Activated T-helper 2 cell treated with anti-CD3 and anti-CD28 coated beads, Interferon-gamma antibody, Interleukin-2, Interleukin-4, amounts not matched to agents 10 μg/mL and 5 μg/mL and 100 μg/mL, durations not matched to agents 14 hours and 24 hours and 36 hours (primary cell): ENCODE measurements at places on chromosomes 12 and 14.

DNA sequence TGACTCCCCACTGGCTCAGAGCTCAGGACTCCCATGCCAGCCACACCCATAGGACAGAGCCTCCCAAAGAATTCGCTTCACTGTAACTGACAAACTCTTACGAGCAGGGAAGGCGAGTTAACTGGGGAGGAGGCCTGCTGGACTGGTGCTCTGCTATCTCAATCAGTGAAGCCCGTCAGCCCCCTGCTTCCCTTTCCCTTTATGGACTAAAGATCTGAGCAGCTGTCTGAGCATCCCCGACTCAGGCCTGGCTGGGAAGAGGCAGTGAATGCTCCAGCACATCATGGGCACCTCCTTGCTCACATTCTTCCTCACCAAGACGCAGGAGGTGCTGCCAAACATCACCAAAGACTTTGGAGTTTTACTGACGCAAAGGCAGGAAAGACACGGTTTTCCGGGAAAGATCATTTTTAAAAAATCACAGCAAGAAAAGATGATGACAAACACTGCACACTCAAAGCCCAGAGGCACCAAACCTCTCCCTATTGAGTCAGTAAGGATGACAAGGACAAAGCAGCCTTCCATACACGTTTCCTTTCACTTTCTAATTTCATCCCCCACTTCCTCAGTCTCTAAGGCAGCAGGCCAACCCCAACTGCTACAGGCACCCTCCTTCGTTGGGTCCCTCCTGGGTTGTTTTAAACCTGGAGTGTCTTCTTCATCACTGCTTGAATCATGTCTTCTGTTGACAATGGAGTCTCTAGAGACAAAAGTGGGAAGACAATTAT is 45.0 kb upstream of the P2RX7 start:
- peaks cover 3% of the 10 kb centered on the region for H3K27me3 ChIP-seq
- no peak for DNase-seq
- H3K36me3 ChIP-seq: no peaks in the 10 kb centered on the region
- H3K4me1 ChIP-seq: peaks cover 20% of the 10 kb centered on the region

DNA sequence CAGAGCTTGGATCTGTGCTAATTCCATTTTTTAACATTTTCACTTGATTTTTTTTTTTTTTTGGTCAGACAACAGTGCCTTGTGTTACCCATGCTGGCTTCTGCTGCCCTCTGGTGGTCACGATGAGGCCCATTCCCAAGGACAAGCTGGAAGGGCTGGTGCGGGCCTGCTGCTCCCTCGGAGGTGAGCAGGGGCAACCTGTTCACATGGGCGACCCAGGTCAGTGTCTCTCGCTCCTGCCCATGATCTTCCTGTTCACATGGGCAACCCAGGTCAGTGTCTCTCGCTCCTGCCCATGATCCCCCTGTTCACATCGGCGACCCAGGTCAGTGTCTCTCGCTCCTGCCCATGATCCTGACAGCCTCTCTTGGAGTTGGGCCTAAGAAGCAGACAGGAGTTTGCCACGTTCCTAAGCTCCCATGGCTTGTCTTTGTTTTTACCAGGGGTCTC is 59.4 kb downstream of the DGLUCY start:
- peaks cover 17% of the 10 kb centered on the region for H3K4me1 ChIP-seq
- DNase-seq: peak; percentile 64
- no peaks in the 10 kb centered on the region for H3K27me3 ChIP-seq
- peaks cover 42% of the 10 kb centered on the region for H3K36me3 ChIP-seq

DNA sequence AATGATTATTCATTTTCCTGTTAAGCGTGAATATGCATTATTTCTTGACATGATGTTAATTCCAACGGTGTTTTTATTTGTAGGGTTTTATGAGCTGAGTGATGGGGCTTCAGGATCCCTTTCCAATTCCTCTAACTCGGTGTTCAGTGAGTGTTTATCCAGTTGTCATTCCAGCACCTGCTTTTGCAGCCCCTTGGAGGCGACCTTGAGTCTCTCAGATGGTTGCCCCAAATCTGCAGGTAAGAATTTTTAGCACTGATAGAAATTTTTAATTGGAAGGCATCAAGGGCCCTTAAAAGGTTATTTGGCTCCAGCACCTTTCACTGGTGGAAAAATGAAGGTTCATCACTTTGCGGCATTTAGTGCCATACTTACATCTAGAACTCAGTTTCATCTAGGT is 3.7 kb downstream of the DACT1 start:
- DNase-seq: no peak
- peaks cover 27% of the 10 kb centered on the region for H3K4me1 ChIP-seq
- no peak overlapping the region for H3K27ac ChIP-seq
- H3K36me3 ChIP-seq: peaks cover 33% of the 10 kb centered on the region
- no peak overlapping the region for H3K4me3 ChIP-seq
- peaks cover 13% of the 10 kb centered on the region for H3K27me3 ChIP-seq

GRCh38 chr12:32881107-32881506 is 15.5 kb downstream of the PKP2 start:
- no peak overlapping the region for H3K27ac ChIP-seq
- H3K4me1 ChIP-seq: no peaks in the 10 kb centered on the region
- no peaks in the 10 kb centered on the region for H3K36me3 ChIP-seq
- H3K27me3 ChIP-seq: no peaks in the 10 kb centered on the region

- no peak overlapping the region for H3K27ac ChIP-seq
- no peaks in the 10 kb centered on the region for H3K36me3 ChIP-seq
- no peaks in the 10 kb centered on the region for H3K4me1 ChIP-seq
- no peak for DNase-seq
- H3K4me3 ChIP-seq: no peak overlapping the region
These were observed 8.1 kb upstream of the ATXN2 start for GRCh38 chr12:111607239-111607638.
